Umbilical cord (tissue), 2 donors: ENCODE measurements at places on chromosomes 5 and 9.
A peak's percentile ranks its signal among the peaks of the same experiment; 100 is the strongest.

DNA sequence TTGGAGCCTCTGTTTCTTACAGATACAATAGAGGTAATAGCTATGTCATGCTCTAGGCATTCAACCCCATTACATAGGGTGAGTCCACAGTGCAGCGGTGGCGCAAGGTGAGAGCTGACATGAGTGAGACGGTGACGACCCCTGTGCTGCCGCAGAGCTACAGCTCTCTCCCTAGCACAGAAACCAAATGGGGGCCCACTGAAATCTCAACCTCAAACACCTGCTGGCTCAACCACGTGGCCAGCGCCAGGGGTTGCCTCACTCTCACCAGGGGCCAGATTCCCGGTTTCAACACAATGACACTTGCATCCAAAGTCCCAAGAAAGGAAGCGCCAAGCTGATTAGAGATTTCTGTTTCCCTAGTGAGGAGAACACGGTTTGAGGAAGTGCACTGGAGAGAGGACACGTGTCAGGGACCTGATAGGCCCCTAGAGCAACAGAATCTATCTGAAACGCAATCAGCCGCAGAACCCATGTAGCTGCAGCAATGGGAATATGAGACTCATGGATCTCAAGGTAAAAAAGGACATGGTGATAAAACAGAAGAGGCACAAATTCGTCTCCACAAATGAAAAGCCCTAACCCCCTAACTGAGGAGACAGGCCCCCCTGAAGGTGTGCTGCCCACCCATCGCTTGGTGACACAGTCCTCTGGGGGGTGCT is 114.3 kb downstream of the CRB2 start:
- DNase-seq, result no peak

DNA sequence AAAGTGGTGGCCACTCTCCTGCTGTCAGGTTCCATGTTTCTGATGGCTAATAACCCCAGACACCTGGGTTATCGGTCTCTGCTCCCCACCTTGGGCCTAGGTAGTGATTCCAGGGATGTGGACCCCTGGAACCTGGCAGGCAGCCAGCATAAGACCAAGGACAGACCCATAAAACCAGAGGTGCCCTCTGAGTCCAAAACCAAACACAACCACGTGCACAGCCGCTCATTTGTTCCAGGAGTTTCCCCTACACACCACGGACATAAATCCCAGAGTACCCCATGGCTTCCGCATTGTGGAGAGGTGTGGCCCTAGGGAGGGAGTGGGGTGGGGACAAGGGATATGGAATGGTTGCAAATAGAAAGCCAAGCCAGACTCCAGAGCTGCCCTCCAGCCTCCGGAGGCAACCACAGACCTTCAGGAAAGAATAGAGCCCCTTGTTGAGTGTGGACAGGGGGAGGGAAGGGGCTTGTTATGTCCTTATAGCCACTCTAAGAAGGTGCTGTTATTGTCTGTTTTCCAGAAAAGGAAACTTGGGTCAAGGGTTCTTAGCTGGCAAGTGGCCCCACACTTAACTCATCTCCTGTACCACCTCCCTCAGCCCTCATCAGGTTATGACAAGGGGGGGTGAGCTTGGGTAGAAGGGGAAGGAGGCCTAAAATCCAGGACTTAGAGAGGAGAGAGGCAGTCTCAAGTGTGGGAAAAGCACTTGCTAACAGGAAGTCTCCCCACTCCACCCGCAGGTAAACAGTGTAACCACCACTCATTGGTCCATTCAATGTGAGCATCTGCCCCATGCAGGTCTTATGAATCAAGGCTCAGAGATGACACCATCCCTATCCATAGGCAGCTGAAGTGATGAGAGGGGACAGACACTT is 23.6 kb upstream of the CYSTM1 start:
- no peak for DNase-seq

DNA sequence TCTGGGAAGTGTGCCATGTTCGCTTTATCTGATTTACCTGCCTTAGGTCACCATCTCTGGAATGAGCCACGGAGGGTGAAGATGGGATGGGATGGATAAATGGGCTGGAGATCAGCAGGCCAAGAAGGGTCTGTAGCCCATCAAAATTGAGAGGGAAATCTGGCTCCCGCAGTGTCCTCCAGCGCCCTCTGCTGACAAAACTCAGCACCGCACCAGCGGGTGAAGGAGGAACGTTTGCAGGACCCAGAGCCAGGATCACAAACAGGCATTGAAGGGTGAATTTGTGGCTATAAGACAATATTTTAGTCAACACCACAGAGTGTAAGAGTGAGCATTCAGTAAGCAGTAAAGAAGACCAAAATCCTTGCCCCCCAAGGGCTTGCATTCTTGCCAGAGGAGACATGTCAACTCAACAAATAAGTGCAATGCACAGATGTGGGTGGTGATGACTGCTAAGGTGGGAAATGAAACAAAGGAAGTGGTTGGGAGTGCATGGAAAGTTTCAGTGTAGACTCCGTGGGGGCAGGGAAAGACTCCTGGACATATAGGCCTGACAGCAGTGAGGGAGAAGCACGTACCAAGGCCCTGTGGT is 124.4 kb downstream of the TENT4A start:
- DNase-seq, result no peak

DNA sequence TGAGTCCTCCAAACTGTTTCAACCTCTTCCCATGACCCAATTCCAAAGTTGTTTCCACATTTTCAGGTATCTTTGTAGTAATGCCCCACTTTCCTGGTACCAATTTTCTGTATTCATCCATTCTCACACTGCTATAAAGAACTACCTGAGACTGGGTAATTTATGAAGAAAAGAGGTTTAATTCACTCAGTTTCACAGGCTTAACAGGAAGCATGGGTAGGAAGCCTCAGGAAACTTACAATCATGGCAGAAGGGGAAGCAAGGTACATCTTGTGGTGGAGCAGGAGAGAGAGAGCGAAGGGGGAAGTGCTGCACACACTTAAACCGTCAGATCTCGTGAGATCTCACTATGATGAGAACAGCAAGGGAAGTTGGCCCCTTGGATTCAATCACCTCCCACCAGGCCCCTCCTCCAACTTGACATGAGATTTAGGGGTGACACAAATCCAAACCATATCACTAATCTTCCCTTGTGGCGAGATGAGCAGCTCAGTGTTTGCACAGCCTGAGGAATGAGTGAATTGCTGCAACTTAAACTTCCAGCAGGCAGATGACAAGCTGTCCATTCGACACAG is 42.9 kb downstream of the TRIP13 start:
- no peak for DNase-seq

DNA sequence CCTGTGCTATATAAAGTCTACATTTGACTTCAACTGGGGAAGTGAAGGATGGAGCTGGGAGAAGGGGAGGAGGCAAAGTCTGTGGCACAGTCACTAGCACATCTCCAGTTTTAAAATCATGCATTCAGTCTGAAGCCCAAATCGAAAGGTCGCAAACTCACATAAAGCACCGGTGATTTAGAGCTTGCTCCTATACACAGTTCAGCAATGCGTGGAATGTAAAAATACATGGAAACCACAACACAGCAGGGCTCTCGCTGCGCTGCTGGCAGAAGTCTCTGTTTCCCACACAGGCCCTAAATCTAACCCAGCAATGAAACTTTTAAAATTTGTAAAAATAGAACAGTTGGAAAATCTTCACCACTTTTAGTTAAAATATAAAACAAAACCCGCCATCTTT is 68.2 kb downstream of the EBF1 start:
- DNase-seq, result peak; percentile 59

- DNase-seq, result no peak
These were observed 18.7 kb upstream of the LECT2 start for GRCh38 chr5:135973323-135974020.

DNA sequence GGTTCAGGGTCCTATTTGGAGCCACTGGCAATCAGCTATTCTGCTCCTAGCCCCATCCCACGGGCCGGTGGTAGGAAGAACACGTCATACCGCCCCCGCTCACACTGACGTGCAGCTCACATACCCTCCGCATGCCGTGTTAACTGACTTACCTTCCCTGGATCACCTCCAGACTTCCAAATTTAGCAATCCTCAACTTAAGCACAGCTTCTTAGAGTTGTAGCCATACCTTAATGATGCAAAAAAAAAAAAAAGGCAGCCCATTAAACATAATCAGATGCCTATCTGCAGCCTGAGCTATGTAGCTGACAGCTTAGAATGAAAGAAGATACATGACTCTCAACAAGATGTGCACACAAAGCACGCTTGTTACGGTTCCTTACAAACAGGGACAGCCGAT is 93.0 kb downstream of the IRX2 start:
- DNase-seq, result no peak

- DNase-seq, result no peak
These were observed 1929.6 kb upstream of the CDH6 start for GRCh38 chr5:29263915-29264351.

- DNase-seq, result no peak
These were observed 33.0 kb downstream of the TENT4A start for GRCh38 chr5:6746244-6746643.

DNA sequence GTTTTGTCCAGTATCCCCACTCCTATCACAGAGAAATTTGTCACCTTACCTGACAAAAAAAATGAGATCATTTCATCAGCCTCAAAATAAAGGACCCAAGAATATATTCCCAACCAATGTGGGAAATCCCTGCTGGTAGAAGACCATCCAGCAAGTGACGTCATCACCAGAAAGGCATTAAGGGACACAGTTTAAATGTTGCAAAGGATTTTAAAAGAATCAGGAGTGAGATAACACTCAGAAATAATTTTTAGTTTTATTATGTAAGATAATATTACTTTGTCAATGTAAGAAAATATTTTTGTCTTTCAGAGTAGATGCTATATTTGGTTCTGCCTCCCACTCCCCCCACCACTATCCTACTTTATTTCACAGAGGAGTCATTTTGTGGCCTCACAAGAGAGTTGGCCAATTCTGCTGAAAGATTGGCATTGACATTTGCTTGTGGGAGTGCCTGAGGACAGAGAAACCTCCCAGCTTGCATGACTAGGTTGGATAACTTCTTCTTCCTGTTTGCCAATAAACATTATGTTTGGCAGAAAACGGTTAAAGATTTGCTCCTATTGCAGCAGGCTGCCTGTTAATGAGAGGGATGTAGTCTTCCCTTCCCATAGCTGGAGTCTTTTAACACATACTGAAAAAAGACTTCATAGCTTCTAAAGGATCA is 288.6 kb upstream of the DAB2 start:
- peak; percentile 48 for DNase-seq
